Amniotic epithelial cell (primary cell): ENCODE measurements at places on chromosomes 2 and 18.
A peak's percentile ranks its signal among the peaks of the same experiment; 100 is the strongest.

DNA sequence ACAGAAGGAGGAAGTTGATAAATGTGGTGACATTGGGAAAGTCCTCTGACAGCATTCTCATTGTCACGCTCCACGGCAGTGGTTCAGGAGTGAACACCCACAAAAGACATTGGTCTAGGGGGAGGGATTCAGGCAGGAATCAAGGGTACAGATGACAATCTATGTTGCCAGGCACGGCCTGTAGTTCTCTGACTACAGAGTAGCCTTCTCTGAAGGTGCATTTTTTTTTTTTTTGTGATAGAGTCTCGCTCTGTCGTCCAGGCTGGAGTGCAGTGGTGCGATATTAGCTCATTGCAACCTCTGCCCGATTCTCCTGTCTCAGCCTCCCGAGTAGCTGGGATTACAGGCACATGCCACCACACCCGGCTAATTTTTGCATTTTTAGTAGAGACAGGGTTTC, 7.4 kb upstream of the MOB1A start:
- no peak for DNase-seq

DNA sequence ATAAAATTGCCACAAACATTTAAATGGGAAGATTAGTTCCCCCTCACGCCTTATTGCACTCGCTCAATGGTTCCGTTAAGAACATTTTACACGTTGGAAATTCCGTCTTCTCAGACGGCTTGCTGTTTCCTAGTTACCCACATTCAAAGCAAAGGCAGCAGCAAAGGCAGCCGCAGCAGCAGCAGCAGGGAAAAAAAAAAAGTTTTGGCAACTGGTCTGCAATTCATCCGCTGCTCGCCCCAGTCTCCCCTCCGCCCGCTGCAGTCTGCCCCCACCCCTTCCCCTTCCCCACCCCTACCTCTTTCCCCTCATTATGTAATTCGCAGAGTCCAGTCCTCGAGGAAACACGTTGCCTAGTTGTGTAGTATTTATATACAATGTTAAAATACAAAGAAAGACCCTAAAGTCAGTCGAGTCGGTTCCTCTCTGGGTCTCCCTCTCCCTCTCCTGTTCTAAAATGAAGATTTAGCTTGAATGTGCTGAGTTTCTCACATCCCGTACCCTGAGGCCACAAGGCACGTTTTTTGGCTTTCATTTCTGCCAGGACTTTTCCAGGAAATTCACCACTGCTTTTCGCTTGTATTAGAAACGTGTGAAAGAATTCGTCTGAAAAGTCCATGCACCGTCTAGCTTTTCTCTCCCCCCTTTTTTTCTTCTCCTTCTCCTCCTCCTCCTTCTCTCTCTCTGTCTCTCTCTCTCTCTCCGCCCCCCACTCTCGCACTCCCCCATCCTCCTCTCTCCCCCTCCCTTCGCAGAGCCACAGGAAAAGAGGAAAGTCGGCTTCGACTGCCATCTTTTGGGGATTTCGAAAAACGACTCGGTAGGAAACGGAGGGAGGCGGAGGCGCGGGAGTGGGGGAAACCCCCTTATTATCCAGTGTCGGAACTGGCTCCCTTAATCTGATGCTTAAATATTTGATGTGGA, 140.0 kb downstream of the MEIS1 start:
- DNase-seq, result peak; percentile 84

- DNase-seq, result no peak
These were observed at the start of gene ATP8B1 for GRCh38 chr18:57803103-57803969. TSS of gene ATP8B1 (minus strand) at chr18:57803315. CDS start at chr18:57731807, 71,508 bp downstream.

- peak; percentile 16 for DNase-seq
These were observed 148.6 kb downstream of the B3GNT2 start for GRCh38 chr2:62344472-62344871.

- DNase-seq, result no peak
These were observed 84.4 kb upstream of the CD28 start for GRCh38 chr2:203621981-203622515.

DNA sequence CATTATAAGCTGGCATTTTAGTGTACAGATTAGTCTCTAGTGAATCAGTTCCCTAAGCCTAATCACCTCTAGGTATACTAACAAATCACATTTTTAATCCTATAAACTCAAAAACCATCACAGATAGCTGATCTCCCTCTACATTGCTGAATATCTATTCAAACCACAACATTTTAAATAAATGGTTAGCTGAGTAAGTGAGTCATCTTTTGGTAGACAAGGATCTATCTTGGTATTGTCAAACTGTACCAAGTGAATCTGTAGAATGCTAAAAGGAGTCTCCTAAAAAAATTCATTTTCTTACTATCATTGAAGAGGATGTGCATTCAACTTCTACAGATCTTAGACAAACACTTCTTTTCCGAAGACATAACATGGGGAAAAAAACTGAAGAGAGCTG, 40.7 kb downstream of the INO80D start:
- peak; percentile 59 for DNase-seq
